Dermis blood vessel endothelial cell (primary cell): ENCODE measurements at places on chromosomes 16 and 17.

DNA sequence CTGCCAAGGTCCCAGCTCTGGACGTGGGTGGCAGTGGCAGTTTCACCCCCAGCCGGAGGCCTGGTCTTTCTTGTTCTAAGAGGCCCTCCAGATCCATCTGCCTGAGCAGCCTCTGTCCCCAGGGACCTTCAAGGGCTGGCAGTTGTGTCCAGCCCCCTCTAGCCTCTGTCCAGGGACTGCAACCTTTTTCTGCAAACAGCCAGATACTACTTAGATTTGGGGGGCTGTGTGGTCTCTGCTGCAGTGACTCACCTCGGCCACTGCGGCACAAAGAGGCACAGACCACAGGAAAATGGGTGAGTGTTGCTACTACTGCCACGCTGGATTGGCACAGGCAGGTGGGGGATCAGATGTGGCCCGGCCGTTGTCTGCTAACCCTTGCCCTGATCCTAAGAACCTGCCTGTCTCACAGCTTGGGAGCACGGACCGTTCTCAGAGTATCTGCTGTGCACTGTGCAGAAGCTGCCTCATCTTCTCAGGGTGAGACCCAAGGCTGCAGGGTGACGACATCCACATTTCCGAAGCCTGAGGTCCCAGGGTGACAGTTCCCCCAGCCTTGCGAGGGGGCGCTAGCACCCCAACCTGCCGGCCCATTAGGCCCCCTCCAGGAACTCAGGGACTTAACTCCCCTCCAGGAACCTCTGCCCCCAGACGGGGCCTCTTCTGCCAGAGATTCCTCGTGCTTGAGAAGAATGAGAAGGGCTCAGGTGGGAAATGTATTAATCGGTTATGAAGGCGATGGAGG lies 27.6 kb downstream of the MXRA7 start:
- no peak for DNase-seq

DNA sequence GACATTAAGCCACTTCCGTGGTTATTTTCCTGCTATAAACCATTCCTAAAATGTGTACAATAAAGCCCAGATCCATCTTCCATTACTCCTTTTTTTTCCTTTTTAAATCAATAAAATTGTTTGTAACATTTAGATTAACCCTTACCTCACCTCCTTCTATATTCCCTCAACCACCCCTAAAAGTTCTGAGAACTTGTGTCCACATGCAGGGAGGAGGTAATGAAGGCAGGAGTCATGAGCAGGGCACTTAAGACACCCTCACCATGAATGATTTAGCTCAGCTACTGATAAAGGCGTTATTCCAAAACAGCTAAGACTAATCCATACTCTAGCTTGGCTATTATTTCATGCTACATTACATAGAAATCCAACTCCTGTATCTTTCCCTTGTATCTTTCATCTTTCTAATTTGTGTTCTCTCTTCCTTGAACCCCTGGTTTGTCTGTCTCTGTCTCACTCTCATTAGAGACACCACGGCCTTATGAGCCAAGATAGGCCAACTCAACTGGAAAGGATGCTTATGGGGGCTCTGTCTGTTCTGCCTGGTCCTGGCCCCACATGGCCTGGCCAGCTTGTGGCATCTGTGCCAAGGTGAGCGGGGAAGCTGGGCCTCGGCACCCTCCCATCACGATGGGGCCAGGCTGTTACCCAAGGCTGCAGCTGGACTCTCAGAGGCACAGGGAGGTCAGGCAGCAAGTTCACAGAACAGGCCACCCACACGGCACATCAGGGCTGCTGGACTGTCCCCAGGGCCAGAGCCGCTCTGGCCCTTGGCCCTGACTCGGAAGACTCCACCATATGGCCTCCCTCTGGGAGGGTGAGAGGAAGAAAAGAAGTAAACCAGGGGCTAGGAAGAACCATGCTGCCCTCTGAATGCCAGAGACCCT lies 294.4 kb downstream of the SOX9 start:
- DNase-seq: no peak

DNA sequence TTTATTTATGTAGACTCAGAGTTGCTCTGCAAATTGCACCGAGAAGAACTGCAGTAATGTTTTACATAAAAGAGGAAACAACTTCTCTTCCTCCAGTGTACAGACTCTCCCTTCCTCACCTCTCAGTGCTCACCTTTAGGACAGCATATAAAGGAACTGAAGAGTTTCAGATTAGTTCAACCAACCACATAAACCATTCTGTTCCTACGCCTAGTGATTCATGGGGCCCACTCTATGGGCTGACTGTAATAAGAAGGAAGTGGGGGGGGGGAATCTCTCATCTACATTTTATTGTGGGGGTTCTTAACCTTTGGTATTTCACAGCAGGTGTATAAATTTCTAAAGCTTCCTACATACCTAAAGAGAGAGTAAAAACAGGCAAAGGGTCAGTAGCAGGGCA lies 18.3 kb downstream of the ZSWIM7 start:
- no peak for DNase-seq

DNA sequence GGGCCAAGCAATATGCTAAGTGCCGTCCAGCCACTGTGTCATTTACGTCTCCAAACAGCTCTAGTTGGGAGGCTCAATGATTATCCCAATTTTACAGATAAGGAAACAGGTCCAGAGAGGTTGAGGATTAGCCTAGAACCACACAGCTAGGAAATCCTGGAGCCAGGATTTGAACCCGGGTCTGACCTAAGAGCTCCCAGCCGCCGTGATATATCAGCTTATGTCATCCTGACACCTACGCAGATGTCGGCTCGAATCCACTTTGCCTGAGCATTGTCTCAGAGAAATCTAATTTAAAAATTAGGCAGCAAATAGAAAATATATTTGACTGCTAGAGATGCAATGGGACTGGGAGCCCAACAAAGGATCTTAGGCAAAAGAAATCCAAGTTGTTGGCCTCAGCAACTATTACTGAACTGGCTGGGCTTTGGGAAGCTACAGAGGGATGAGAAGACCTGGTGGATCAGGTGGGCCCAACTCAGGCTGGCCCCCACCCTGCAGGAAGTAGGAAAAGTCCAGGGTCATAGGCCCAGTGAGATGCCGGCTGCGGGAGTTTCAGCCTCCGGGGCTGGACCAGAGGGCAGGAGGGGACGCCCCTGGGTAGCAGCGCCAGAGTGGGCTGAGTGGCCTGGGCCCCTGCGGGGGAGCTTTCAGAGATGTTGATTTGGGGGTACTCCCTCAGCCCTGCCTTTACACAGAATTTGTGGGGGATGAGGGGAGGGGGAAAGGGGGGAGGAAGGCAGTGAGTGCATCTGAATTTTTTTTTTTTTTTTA lies 35.1 kb upstream of the IL21R start:
- DNase-seq: peak; percentile 34

DNA sequence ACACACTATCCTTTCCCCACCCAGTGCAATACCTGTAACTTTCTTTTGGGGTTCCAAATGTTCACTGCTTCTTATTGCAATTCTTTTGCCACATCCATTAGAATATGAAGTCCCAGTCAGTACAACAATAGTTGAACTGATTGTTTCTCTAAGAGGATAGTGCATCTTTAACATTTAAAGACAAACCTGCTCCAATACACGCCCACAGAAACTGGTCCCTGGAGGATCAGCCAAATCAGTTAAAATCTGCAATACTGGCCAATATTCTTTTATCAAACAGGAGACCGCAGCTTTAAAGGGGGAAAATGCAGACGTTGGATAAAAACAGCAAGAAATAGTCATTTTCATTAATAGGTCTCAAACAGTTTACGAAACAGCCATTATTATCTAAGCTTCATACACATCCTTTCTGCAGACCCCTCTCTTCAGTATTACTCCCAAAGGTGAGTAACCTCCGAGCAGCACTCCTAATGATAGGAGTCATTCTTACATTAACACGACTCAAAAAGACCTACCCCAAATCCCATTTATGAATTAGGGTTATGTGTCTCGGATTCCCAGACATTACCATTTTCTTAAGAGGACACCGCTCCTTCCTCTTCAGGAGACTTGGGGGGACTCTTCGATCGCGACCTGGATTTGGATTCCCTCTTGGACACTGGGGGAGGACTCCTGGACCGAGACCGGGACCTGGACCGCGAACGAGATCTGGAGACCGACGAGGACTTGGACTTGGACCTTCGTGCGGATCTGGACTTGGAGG lies 1.4 kb downstream of the SRSF2 start:
- DNase-seq: no peak

- no peak for DNase-seq
Measured at GRCh38 chr17:78475211-78475610, 96.8 kb downstream of the PGS1 start.

DNA sequence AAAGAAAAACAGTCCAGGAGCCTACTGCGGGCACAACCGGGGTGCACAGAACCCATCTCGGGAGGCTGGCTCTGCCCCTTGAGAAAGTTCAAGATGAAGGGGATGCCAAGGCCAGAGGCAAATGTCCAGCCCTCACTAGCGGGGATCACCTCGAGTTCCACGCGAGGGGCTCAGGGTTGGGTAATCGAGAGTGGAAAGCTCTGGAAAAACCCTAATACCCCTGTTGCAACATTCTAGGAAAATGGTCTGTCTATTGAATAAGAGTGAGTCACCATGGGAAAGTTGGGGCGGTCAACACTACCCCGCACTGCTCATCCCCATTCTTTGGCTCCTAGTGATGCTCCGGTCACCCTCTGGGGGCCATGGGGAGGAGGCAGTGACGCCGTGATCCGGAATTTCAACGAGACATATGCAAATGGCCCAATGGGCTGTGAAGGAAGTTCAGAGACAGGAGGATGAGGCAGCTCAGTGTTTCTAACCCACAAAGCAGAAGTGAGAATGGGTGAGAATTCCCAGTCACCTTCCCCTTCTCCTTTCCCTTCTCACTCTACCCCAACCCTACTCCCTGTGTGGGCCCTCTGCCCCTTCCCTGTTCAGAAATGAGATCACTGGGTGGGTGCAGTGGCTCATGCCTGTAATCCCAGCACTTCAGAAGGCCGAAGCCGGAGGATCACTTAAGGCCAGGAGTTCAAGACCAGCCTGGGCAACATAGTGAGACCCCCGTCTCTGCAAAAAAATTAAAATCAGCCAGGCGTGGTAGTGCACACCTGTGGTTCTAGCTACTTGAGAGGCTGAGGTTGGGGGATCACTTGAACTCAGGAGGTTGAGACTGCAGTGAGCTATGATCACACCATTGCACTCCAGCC lies 22.4 kb downstream of the SOCS3 start:
- no peak for DNase-seq

GRCh38 chr17:75109407-75110233 lies at the start of gene ARMC7:
Gene ARMC7, plus strand, starts transcription at chr17:75109969. Its CDS starts 320 bp downstream, at chr17:75110289.
- DNase-seq: peak; percentile 84

GRCh38 chr16:22635357-22635761 lies 124.7 kb downstream of the NPIPB5 start:
- DNase-seq: no peak

DNA sequence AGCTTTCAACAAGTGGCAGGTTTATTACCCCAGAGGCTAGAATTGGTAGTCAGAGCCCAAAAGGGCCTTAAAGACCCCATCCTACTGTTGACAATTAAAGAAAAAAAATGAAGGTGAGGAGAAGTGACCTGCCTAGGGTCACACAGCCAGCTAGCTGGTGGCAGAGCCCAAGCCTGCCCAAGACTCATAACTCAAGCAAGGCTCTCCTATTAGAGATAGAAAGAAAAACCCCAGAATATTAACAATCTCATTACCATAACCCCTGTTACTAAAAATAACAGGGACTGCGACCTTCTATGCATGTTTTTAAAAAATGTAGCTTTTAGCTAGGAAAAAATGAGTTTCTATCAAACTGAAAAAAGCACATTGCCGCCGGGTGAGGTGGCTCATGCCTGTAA lies 14.0 kb downstream of the HSPB9 start:
- no peak for DNase-seq

- no peak for DNase-seq
Measured at GRCh38 chr17:61155590-61156237, 243.9 kb upstream of the TBX2 start.

DNA sequence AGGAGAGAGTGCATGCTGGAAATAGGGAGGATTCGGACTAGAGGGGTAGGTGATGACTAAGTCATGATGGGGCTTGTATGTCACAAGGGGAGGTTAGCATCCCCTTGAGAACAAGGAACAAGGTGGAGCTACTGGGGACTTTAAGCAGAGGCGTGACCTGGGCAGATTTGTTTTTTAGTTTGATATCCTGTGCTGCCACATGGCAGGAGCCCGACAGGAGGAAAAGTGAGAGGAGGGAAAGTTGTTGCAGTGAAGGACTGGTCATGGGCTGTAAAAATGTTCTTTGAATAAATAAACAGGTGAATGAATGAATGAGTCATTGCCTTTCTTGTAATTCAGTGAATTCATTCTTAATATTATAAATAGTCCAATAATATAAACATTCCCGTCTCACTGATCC lies 365.1 kb upstream of the CDH5 start:
- no peak for DNase-seq

GRCh38 chr17:80931421-80932265 lies 60.0 kb upstream of the CHMP6 start:
- DNase-seq: no peak

DNA sequence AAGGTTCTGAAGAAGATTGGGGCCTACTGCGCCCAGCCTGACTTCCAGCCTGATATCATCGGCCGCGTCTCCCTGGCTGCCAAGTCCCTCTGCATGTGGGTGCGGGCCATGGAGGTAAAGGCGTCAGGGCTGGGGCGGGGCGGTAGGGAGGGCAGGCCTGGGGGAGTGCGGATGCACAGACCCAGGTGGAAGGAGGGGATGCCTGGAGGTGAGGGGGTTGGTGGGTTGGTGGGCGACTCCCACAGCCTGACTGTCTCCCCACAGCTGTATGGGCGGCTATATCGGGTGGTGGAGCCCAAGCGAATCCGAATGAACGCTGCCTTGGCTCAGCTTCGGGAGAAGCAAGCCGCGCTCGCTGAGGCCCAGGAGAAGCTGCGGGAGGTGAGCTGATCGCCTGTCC lies 26.8 kb upstream of the KDM6B start:
- no peak for DNase-seq

DNA sequence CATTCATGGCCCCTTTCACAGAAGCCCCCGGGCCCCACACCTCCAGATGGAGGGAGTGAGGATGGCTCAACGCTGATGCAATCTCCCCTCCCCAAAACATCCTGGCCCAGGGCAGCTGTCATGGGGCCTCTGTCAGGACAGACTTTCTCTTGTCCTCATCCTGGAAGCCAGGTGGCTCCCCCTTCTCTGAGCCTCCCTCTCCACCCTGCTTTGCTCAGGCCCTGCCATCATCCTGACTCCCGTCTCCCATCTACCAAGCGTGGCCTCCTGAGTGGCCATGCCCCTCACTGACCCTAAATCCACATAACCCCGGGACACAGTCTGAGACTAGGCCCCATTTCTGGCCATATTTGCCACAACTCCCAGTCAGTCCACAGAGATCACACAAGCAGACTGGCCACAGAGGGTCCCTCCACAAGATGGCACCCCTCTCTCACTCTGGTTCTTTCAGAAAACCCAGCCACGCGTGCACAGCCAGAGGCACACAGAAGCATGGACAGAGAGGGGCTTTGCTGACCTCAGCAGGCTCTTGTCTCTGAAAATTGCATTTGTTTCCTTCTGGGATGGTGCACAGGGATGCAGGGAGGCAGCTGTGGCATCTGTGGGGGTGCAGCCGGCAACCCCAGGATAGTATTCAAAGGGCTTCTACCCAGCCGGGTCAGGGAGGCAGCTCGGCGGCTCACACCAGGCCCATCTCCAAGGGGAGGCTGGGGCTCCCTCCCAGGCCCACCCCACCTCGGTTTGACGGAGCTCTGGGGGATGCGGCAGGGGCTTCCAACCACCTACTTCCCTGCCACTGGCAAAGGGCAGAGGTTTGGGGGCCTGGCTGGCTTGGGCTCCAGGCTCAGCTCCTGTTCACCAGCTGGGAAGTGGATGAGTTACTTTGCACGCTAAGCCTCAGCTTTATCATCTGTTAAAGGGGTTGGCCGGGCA lies 16.9 kb downstream of the DOC2B start:
- DNase-seq: peak; percentile 84

GRCh38 chr16:11556945-11557720 lies 29.6 kb downstream of the LITAF start:
- no peak for DNase-seq
